ENCODE measurements at places on chromosomes 2 and 18. TPM values are rescaled to one million over a fixed set of nuclear protein-coding genes. Genes with fewer than 3 reads are reported as not detected.

CPO gene
- 2.8 TPM for polyA plus RNA-seq

SIX2 gene
- polyA plus RNA-seq: 30.4 TPM

PSME4 gene
- 54.5 TPM for polyA plus RNA-seq

GRCh38 chr2:118882693-118883336, 35.4 kb upstream of the EN1 start:
- peak; percentile 26 for DNase-seq

GRCh38 chr18:22739789-22740188, 193.3 kb upstream of the RBBP8 start:
- no peak for DNase-seq

- DNase-seq: no peak
Measured at GRCh38 chr2:121232626-121233265, 52.3 kb downstream of the TFCP2L1 start.

DNA sequence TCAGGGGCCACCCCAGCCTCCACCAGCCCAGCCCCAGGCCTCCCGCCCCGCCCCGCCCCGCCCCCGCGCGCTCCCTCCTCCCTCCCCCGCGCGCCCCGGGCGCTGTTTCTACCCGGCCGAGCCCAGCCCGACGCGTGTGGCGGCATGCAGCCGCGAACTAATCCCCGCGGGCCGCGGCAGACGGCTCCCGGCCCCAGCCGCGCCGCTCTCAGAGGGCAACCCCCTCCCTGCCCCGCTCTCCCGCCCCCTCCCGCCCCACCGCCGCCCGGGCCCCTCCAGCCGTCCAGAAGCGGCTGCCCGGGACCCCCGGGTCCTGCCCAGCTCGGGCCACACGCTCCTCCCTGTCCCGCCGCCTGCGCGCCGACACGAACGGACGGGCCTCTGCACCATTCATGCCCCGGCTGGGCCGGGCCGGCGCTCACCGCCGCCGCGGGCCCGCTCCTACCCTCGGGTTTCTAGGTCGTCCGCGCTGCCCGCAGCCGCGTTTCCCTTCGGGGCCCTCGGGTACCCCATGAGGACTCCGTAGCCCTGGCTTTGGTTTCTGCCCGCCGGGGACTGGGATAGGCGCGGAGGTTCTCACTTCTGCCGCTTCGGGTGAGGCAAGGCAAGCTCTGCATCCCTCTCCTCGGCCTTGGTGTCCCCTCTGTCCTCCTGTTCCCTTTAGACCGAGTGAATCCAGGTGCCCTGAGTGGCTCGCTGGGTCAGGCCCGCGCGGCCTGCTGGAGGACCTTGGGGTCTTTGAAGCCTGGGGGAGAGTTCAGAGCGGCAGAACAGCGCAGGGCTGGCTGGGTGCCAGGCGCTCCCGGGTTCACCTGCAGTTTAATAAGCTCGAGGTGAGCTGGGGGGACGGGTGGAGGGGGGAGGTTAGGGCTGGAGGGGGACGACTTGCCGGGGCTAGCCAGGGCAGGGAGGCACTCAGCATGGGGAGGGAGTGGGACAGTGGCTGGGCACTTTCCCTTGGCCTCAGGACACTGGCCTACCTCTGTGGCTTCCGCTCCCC, 3.1 kb downstream of the WNT10A start:
- no peak for DNase-seq

GRCh38 chr2:152456262-152456661, 121.3 kb downstream of the FMNL2 start:
- no peak for DNase-seq

Measured in renal pelvis (tissue), 12 donors.